SW 1271 (cell line): ENCODE measurements at places on chromosomes 5 and 9.
A peak's percentile ranks its signal among the peaks of the same experiment; 100 is the strongest.

DNA sequence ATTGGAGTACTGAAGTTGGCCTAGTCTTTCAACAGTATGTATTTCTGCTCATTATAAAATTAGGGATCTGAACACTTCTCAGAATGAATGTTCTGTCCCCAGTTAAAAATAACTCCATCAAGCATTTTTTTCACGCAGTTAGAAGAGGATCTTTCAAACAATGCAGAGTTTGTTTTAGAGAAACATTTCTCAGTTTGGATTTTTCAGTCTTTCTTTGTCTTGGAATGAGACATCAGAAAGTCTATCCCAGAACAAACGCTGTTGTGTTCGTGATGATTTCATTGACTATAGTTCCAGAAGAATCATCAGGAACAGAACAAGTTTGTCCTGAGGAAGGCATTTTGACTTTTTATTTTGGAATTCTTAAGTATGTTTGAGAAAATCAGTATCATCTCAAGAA is 218.7 kb downstream of the ARRDC3 start:
- DNase-seq: no peak

DNA sequence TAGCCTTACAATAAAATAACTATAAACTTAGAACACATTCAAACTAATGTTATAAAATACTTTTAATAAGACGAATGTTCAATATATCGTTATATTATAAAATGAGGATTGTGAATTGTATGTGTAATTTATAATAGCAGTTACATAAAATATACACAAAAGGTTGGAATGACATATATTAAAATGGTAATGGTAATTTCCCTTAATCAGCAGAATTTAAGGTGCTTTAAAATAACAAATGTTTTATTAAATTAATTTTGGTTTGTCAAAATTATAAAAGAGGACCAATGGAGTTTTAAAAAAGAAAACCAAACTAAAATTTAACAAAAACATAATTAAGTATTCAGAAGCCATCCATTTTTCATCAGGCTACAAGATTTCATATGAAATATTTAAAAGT is 164.3 kb upstream of the PRDM9 start:
- DNase-seq: no peak

- no peak for DNase-seq
Observed at GRCh38 chr5:75536694-75537360, 25.1 kb downstream of the POLK start.

- DNase-seq: no peak
Observed at GRCh38 chr5:17761326-17761725, 127.1 kb downstream of the TAF11L14 start.

- DNase-seq: no peak
Observed at GRCh38 chr5:78102500-78102899, 192.0 kb downstream of the AP3B1 start.

GRCh38 chr5:164345173-164345849 is 839.9 kb downstream of the MAT2B start:
- DNase-seq: no peak

GRCh38 chr5:171285465-171285864 is 23.6 kb upstream of the TLX3 start:
- no peak for DNase-seq

GRCh38 chr5:121780406-121780805 is 71.3 kb upstream of the FTMT start:
- DNase-seq: no peak

DNA sequence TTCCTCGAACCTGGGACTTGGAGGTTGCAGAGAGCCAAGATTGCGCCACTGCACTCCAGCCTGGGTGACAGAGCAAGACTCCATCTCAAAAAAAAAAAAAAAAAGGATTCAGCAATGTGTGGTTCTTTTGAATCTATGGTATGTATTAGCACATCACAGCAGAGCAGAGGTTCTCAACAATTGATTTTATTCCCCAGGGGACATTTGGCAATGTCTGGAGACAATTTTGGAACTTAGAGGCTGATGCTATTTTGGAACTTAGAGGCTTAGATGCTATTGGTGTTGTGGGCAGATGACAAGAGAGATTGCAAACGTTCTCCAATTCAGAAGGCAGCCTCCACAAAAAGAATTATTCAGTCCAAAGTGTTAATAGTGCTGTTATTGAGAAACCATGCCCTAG is 115.2 kb downstream of the TMC1 start:
- no peak for DNase-seq

DNA sequence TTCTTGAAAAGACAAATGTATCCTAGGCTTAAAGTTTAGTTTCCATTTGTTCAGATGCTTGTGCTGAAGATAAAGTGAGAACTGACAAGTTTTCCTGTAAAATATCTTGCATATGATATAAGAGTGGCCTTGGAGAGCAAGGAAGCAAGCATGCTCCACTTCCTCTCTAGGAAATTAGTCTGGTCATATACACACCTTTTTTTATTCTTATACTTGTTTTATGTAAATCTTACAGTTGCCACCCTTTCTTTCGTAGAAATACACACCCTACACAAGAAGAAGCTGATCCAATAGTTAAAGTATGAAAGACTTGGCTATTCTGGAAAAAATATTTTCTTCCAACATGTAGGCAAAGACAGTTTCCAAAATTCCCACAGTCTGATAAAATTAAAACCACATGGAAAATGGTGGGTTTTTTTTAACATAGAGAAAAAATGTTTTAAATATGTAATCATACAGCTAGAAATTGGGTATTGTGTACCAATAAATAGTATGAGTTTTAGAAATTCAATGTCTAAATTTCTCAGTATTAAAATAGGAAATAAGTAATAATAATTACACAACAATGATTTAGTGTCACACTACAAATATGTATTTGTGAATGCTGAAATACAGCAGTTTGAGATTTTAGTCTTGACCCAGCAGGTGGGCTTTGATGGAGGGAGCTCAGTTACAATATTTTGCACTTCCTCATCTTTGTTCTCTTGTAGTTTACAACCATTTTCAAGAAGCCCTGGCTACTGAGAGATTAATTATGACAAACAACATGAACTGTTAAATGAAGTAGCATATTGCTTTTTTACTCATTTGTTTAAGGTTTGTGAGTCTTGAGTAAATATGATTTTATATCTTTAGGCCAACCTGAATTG is 185.7 kb upstream of the GNA14 start:
- no peak for DNase-seq

GRCh38 chr5:16067415-16067814 is 112.2 kb downstream of the MARCHF11 start:
- DNase-seq: no peak

DNA sequence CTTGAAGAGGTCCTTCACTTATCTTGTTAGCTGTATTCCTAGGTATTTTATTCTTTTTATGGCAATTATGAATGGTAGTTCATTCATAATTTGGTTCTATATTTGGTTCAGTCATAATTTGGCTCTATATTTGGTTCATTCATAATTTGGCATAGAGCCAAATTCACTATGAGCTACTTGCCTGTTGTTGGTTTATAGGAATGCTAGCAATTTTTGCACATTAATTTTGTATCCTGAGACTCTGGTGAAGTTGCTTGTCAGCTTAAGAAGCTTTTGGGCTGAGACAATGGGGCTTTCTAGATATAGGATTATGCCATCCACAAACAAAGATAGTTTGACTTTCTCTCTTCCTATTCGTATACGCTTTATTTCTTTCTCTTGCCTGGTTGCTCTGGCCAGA is 142.2 kb downstream of the PLCXD3 start:
- no peak for DNase-seq

DNA sequence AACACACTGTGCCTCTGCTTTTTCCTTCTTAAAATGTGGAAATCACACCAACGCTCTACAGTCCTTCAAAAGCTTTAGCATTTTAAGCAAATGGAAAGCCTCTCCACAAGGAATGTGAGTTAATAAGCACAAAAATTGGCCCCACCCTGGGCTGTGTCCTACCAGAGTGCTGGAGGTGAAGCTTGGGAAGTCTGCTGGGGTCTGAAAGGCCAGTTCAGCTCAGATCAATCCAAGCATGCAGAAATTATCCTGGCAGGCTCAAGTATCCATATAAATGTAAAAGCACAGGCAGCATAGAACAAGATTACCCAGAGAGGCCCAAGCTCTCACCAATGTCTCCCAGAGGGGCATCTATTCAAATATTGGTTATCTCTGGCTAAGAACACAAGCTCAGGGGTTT is 98.5 kb downstream of the ESM1 start:
- no peak for DNase-seq

DNA sequence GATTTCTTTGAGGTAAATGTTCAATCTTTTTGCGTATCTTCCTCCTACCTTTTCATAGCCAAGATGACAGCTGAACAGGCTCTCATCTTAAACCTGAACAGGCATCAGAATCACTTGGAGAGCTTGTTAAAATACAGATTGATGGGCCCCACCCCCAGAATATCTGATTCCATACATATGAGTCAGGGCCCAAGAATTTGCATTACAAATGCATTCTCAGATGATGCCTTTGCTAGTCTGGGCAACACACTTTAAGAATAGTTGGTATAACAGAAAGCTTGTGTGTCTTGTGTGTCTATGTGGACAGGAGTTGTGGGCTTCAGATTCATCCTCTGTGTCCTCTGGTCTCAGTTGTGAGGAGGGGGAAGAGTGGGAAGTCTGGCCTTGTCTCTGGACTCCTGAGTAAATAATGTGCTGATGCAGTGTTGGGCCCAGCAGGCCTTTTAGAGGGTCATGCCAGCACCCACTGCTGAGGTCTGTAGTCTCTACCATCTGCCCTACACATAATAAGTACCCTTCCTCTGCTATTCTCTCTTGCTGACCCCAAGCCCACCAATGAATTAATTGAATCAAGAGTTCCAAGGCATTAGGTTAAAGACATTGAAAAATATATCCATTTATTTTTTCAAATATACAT is 43.1 kb downstream of the PTCD2 start:
- peak; percentile 61 for DNase-seq

DNA sequence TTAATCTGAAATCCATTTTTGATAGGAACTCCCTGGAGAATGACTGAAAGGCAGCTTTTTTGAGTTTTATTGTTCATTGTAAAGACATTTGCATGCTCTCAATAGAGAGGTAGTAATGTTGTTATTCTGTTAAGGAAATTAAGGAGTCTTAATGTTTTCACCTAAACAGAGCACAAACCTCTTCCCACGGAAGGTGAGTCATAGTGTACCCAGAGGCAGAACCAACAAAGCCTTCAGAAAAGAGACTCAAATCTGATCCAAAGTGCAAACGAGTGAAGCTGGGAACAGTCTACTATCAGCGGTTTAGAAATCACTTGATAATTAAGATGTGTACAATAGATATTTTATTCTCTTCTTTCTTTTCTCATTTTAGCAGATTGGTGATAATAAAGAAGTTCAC is 470.5 kb downstream of the PLK2 start:
- DNase-seq: no peak

- no peak for DNase-seq
Observed at GRCh38 chr9:76561900-76562299, 102.9 kb downstream of the GCNT1 start.

- no peak for DNase-seq
Observed at GRCh38 chr9:123715258-123715657, 214.7 kb downstream of the DENND1A start.

GRCh38 chr9:10793306-10793705 is 180.5 kb upstream of the PTPRD start:
- no peak for DNase-seq

- no peak for DNase-seq
Observed at GRCh38 chr5:1975898-1976765, 93.4 kb upstream of the IRX4 start.

DNA sequence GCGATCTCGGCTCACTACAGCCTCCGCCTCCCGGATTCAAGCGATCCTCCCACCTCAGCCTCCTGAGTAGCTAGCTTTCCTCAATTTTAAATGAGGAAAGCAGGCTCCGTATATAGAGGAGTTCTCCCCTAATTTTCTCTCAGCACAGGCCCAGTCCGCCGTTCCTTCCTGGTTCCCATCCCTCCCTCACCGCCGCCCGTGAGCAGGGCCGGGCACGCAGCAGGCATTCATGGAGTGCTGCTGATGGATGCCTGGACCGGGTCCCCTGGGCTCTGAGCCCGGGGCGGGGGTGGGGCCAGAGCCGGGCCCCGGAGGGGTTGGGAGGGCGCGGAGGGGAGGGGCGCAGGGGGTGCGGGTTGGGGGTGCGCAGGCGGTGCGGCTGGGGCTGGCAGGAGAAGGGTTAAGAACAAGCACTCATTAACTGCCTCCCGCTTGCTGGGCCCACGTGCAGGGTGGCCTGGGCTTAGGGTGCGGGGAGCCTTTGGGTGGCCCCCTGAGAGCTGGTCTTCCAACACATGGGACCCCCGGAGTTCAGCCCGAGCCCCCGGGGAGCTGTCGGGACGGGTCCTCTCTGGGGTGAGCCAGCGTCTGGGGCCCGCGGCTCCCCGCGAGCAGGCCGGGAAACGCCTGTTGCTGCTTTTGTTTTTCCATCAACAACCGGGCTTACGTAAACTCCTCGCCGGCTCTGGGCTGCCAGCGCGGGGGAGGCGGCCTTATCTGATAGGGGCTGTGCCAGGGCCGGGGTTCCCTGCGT is 33.7 kb downstream of the LHX2 start:
- DNase-seq: no peak

DNA sequence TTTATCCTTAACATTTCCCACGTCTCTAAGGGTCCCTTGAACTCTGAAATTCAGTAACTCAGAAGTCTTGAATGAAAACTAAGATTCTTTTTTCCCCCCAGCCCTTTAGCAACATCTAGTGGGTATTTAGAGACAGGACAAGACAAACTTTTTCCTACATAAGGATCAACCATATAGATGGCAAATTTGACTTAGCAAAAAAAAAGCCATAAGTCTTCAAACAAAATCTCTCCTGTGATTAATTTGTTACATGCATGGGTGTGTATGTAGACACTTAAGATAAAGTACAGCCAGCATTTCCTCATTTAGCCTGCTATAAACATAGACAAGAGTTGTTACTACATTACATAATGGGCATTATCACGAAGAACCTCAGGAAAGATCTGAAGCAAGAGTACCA is 29.1 kb upstream of the ANKRD31 start:
- DNase-seq: peak; percentile 60

DNA sequence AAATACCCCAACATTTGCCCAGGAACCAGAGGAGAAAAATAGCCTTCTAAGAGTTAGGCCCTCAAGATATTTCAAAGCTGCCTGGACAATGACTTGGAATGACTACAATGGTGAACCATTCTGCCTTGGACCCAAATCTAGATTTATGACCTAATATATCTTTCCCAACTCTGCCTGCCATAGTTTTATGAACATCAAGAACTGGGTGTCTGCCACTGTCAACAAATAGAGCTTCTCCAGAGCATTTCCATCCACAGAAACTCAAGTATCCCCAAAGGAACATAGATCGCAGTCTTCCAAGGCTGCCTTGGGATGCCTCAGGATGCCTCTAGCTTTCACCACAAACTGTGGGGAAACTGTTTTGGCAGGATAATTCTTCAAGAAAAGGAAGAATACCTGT is 48.2 kb upstream of the NFIB start:
- no peak for DNase-seq

DNA sequence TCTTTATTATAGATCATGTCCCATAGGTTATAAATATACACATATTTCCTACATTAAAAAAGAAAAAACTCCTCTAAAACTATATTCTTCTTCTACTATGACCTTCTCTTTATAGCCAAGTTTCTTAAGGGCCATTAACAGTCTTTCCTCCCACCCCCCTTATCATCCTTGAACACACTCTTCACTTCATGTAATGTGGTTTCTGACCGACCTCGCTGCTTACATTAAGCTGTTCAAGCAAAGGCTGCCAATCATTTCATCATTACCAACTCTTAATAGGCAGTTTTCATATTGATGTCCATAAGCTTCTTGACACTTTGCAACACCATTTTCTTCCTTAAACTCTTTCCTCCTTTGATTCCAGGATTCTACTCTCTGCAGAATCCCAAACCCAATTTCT is 283.0 kb upstream of the PCSK5 start:
- DNase-seq: no peak
